ENCODE measurements at places on chromosomes 1 and 21. TPM values are rescaled to one million over a fixed set of nuclear protein-coding genes. Genes with fewer than 3 reads are reported as not detected.

CD52 gene
- not detected for total RNA-seq

KCNJ15 gene
- total RNA-seq = 0.29 TPM

C4BPB gene
- total RNA-seq = not detected

DDX20 gene
- 13.3 TPM for total RNA-seq

DNA sequence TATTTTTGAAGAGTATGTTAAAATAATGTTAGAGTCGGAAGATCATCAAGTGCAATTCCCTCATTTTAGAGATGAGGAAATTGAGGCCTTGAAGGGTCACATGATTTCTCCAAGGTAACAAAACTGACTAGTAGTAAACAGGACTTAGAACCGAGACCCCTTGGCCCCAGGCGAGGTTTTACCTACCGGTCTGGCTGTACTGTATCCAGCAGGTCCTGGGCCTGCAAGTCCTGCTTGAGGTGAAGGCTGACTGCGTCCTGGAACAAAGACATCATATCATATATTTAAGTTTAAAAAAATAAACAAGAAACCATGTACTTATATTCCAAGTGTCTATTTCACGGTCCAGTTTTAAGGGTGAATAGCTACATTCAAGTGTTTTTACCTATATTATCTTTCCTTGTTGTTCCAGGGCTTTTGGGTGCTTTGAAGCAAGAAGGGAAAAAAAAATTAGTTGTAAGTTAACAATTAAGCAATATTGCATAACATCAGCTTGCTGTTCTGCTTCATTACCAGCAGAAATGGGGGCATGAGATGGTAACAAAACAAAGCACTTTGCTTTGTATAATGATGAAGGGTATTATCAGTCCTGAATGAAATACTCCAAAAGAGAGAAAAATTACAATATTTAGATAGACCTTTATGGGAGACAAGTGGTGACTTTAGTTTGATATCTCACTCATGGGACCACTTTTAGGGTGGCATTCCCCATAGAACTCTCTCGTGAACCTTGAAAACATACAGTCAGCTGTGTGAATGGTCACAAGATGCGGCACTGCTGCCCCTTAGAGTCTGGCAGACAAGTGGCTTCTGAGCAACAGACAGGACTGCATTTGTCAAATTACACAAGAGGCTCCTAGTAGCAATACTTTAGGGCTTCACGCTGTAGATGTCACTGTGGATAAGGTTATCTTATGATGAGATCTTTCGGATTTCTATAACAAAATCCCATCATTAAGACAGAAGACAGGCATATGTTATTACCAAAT is 29.8 kb upstream of the CFAP298 start:
- no peak for DNase-seq

DNA sequence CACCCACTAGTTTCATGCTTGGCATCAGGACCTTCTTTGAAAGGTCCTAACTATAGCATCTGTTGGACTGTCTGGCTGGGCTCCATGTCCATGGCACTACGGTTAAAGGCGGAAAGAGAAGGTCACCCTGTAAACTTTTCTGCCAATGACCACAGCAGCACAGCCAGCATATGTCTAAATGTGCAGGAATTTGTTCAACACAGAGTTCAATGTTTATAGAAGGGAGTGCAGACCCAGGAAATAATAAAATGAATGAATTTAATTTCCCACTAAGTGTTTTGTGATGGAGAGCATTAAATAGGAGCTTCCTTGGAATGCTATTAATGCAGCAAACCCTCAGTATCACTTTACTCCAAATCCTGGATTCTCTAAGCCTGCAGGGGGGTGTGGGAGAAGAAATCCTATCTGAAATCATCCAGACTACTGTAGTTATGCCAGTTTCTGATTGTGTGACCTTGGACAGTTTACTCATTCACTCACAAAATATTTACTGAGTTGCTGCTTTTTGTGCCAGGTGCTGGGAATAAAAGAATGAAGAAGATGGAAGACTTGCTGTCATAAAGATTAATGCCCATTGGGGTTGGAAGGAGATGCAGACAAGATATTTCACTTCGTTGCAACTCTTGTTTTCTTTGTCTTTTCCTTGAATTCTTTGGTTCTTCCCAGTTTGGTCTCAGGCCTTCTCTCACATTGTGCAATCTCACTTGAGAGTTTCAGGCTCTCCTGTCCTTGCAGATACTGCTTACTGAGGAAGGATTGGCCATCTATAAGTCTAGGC is 195.0 kb downstream of the ROR1 start:
- no peak for DNase-seq

DNA sequence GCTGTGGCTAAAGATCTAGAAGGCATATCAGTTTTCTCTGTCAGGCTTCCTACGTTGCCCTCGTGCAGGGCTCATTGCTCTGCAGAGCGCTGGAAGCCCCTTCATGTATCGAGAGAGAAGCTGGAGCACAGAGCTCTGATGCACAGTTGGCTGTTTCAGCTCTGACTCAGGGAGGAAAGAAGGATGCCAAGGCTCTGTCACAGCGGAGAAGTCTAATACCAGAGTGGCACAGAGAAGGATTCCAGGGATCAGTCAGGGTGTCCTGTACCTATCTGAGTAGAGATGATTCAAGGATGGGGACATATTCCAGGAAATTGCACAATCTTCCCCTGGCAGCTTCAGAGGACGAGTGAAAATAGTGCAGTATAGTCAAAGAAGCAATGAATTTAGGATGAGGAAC is 179.2 kb upstream of the FMN2 start:
- no peak for DNase-seq

DNA sequence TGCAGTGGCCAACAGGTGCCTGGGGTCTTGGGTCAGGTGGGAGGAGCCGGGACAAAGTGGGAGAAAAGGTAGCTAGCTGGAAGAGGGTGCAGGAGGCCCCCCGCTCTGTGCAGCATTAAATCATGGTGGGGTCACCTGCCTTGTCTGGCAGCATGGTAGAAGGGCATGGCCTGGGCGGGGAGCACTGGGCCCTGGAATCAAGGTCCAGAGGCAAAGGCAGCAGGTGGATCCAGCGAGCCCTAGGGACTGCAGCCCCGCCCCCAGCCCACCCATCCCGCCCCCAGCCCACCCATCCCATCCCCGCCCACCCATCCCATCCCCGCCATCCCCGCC is 16.7 kb upstream of the TTLL10 start:
- DNase-seq = no peak

DNA sequence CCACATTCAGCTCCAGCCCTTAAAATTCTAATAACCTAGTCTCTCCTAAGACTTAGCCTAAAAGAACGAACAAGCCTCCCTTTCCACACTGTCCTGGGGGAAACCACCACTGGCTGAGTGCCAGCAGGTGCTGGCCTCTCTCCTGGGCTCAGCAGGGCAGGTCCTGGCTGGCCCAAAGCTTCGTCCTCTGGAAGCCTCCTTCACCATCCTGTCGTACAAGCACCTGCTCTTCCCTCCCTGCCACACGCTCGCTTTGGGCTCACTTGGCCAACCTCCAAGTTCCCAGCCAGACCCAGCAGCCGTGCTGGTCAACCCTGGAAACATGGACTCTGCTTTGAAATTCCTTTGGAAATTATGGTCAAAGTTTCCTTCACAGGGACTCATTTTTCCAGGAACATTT is 58.2 kb upstream of the SLC25A33 start:
- DNase-seq = no peak

DNA sequence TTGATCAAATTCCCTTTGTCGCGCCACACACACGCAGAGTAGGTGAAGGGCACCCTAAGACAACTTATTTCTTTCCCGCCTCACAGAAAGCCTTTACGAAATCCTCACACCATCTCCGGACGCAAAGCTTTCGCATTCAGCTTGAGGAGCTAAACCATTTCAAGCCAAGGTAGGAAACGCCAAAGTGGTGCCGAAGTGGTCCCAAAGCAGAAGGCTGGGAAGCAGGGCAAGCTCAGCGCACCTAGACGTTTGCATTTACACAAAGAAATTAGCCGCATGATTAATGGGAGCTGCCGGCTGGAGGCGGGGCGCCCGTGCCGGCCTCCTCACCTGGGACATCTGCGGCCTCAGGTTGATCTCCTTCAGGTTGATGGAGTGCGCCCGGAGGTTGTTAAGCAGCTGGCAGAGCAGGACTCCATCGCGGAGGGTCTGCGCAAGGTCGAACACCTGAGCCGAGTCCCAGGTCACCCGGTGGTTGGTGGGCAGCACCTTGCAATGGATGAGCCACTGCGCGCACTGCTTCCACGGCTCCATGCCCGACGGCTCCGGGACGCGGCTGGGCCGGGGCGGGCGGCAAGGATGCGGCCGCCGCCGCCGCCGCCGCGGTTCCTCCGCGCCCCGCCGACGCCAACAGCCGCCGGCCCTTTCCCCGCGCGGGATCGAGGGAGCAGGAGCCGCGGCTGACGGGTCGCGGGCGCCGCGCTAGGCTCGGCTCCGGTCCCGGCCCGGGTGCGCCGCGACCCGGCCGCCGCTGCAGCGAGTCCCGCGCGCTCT is 457 bp downstream of the VAV3 start:
- no peak for DNase-seq

DNA sequence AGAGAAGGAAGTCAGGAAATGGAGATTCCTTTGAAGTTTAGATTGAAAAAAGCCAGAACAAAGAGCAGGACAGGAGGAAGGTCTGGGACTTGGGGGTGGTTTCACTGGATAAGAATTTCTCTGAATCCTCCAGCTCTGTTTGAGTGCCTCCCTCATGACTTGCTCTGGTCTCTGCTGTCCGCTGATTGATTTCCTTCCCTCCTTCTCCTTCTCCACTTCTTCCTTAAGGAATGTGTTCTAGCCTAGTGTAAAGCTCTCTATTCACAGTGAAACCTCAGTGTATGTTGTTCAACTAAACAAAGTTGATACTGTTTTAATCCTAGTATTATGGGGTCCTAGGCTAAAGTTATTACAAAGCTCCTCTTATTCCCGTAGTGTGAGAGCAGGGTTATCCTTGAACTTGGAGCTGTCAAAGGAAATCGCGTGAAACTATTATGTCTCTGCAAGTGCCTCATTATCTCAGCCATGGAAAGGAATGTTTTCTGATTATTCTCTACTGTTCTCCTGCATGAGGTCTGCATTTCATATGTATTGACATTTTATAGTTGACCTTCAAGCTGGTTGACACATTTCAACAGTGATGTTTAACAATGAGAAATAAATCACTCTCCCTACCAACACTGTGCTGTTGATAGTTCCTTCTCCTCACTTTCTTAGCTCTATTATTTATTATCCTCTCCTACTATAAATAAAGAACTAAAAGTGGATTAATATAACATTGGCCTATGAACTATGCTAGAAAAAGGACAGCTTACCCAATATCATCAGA is 82.7 kb upstream of the KCTD3 start:
- DNase-seq = no peak

DNA sequence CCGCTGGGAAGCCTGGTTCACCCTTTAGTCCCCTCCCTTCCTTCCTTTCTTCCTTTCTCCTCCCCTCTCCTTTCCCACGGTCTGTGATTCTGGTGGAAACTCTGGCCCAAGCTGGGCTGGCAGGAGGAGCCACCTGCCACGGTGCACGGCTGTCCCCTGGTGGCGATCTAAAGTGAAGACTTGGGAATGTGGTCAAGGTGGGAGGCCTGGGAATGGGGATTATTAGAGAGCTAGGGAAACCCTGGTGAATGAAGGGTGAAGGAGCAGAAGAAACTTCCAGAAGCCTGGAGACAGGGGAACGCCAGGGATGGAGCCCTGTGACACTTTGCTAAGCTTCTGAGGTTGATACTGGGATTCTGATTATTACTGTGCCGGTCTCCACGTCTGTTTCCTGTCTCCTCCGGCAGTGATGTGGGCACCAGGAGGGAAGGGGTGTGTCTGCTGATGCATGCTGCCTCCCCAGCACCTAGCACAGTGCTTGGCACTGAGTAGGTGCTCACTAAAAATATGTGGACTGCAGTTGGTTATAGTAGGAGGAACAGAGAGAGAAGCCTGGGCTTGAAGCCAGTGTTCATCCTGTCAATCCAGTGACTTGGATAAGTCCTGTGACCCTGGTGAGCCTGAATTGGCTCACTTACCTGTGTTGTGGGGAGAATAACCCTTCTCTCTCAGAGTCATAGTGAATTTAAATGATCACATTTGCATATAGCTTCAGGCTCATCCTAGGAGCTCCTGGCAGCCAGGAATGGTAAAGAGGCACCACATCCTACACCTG is 71.2 kb upstream of the NBPF3 start:
- peak; percentile 81 for DNase-seq

DNA sequence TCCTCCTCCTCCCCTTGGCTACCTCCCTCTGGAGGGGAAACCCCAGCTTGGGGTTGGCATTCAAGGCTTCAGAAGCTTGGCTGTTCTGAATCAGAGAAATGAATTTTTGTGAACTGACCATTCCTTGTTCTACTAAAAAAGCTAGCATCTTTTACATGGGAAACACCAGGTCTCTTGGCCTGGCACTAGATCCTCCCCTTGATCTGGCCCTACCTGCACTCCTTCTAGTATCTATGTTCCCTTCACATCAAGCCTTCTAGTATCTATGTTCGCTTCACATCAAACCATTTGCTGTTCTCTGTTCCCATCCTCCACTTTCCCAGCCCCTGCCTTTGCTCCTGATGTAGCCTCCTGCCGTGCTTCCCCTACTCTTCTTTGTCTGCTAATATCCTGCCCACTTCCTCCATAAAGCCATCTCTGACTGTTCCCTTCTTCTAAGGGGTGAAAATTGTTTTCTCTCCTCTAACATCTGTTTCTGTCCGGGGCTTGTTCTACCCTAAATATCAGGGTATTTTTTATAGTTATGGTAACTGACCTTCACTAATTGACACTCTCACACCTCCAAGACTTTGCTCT is 25.8 kb downstream of the FAM151A start:
- DNase-seq = no peak

GRCh38 chr1:246969621-246970020 is 37.9 kb upstream of the AHCTF1 start:
- no peak for DNase-seq

- DNase-seq = no peak
Observed at GRCh38 chr1:179728271-179728670, 14.8 kb upstream of the FAM163A start.
